ENCODE measurements at places on chromosomes 4 and X.

DNA sequence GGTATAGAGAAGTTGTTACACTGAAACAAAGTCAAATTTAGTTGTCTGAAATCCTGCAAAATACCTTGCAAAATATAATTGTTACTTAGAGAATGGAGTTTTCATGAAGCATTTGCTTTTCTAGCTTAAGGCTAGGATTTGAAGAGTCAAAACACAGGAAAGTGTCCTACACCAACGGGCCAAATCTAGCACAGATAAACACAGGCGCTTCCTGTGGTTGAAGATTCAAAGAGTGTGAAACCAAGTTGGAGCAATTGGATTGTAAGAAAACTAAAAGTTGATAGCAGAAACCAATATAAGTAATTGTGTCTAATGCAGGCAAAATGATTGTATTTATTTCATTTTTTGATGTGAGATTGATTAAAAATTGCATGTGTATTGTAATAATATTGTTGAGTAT lies 2002.5 kb upstream of the TENM3 start:
- no peak for DNase-seq

- no peak for DNase-seq
Observed at GRCh38 chrX:9816084-9816700, 30.0 kb downstream of the SHROOM2 start.

DNA sequence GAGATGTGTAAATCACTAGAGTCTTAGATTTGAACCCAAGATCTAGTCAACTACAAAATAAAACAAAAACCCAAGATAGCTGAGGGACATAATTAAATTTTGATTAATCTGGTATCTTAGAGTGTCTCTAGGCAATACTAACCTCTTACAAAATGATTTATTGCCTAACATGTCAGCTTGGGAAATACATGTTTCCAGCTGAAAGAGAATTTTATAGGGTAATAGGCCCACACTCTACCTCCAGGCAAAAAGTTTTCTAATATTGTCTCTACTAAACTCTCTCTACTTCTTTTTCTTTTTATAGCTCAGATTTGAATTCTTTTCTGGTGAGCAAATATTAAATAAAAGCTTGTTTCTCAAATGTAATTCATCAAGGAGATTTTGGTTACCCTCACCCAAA lies 263.2 kb downstream of the IL15 start:
- DNase-seq = peak; percentile 72

GRCh38 chr4:105140684-105141490 lies 5.8 kb upstream of the TET2 start:
- peak; percentile 48 for DNase-seq

DNA sequence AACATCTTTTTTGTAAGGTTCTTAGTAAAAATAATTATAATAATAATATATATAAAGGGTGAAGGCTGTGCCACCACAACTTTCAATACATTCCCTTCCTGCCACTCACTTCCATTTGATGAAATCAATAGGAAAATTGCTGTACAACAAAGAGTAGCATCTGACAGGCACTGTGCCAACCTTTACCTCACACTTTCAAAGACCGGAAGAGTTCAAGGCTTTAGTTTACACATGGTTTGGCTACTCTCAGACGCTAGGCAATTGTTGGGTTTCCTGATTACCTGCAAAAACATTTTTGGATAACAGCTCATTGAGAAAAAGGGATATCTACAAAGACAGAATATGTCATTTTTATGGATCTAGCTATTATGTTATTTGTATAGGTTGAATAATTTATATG lies 5.5 kb upstream of the ING2 start:
- DNase-seq = no peak

DNA sequence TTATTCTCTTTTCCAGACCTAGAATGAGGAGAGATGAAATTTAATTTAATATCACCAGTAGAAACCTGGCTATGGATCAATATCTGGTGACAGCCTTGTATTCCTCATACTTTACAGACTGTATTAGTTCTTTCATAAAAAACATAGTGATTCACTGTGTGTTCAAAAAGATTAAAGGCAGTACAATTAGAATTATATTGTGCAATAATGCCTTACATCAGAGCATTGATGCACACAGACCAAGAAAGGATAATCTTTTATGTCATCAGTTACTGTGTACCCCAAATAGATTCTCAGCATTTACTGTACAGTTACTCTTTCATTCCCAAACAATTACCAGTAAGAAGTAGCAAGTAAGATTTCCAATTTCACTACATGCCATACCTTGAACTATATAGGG lies 260.5 kb upstream of the ANXA10 start:
- DNase-seq = peak; percentile 16

- no peak for DNase-seq
Observed at GRCh38 chrX:108223585-108223984, 132.0 kb downstream of the ATG4A start.

DNA sequence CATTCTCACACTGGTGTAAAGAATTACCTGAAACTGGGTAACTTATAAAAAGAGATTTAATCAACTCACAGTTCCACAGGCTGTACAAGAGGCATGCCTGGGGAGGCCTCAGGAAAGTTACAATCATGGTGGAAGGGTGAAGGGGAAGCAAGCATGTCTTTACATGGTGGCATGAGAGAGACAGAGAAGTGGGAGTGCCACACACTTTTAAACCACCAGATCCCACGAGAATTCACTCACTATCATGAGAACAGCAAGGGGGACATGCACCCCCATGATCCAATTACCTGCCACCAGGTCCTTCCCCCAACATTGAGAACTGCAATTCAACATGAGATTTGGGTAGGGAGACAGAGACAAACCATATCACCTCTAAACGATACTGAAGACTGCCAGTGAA lies 23.0 kb downstream of the EPGN start:
- DNase-seq = no peak

GRCh38 chrX:26026179-26026578 lies 112.0 kb upstream of the MAGEB18 start:
- DNase-seq = no peak

DNA sequence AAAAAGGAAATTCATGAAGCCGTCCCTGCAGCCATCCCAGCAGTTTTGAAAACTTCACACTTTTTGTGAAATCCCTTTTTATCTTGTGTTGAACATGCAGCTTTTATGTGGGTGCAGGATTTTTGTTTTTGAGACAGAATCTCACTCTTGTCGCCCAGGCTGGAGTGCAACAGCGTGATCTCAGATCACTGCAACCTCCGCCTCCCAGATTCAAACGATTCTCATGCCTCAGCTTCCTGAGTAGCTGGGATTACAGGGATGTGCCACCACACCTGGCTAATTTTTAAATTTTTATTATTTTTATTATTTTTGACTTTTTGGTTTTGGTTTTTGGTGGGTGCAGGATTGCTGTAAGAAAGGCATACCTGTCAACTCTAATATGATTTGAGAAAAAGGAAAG lies 8.0 kb upstream of the MSMO1 start:
- no peak for DNase-seq

DNA sequence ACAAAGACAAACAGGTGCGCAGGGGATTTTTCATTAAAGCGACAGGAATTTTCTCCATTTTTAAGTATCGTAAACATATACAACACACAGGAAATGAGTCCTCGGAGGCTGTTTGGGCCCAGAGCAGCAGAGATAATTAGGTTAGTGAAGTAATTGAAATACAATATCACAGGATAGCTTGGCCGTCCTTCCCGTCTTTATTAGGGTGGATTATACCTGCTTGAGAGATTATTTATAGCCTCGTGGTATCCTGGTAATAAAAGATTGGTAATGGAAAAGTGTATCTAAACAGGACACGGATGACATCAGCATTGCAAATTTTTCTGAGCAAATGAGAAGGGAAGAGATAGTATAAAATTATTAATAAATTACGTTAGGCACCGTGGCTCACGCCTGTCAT lies 68.2 kb downstream of the CRLF2 start:
- DNase-seq = no peak

GRCh38 chrX:14228611-14229010 lies 198.9 kb upstream of the GEMIN8 start:
- DNase-seq = no peak

DNA sequence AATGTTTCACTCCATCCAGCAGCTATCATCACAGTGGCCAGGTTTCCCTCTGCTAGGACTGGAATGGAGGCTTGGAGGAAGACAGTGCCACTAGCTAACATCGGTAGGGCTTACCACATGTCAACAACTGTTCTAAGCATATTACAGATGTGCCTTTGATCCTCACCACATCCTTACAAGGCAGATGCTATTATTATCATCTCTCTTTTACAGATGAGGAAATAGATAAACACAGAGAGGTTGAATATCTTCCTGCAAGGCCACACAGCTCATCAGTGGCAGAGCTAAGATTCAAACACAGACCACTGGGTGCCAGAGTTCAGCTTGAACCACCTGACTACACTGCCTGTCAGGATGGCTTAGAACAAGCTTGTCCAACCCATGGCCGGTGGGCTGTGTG lies 47.4 kb downstream of the MAMLD1 start:
- no peak for DNase-seq

DNA sequence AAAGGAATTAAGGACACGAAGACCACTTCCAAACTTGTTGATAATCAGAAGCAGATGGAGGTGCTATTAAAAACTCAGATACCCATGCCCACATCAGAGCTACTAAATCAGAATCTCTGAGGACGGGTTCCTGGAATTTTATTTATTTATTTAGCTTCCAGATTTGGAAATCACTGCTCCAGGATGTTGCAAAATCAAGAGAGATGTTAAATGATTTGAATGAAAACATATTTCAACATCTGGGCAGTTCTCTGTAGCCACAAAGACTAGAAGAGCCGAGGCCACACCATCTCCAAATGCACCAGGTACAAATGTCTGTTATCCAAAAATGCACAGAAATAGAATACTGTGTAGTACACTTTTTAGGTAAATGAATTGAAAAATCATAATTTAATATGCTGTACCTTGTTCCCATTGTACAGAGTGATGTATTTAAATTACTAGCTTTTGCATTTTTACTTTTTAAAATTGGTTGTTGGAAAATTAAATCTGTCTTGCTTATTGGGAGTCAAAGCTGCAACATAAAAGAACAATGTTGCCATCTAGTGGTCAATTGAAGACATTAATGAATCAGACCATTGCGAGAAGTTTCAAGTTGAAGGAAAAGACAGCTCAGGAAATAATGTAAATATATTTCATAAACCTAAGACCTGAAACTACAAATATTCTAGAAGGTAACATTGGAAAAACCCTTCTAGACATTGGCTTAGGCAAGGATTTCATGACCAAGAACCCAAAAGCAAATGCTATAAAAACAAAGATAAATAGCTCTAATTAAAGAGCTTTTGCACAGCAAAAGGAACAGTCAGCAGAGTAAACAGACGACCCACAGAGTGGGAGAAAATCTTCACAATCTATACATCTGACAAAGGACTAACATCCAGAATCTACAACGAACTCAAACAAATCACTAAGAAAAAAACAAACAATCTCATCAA lies 151.3 kb upstream of the TTC29 start:
- DNase-seq = peak; percentile 95

- DNase-seq = no peak
Observed at GRCh38 chr4:164871673-164872072, 5.3 kb upstream of the APELA start.

DNA sequence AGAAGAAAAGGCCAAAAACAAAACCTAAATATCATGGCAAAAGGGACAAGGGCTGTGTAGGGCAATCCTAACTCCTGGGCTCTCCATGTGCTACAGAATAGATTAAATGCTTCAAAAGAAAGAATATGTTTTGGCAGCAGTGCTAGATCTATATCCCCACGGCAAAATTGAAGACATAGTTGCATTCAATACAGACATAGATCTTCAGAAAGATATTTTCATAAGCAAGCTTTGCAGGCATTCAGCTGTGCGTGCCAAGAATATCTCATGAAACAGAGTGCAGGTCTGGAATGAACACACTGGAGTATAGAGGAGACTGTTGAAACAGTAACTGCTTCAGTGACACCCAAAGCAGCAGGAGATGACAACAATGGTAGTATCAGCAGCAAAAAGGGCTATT lies 1476.9 kb downstream of the ARAP2 start:
- no peak for DNase-seq

GRCh38 chrX:109635146-109635545 lies 10.2 kb upstream of the KCNE5 start:
- DNase-seq = peak; percentile 18

GRCh38 chr4:76199664-76200211 lies 13.9 kb downstream of the SCARB2 start:
- DNase-seq = no peak

DNA sequence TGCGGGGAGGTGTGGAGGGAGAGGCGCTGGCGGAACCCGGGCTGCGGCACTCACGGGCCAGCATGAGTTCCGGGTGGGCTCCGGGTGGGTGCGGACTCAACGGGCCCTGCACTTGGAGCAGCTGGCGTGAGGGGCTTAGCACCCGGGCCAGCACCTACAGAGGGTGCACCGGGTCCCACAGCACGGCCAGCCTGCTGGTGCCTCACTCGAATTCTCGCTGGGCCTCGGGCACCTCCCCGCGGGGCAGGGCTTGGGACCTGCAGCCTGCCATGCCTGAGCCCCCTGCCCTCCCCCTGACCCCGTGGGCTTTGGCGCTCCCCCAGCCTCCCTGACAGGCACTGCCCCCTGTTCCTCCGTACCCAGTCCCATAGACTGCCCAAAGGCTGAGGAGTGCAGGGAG lies 10.8 kb upstream of the CAMK2D start:
- DNase-seq = no peak

GRCh38 chrX:131617182-131617581 lies 73.3 kb downstream of the OR13H1 start:
- no peak for DNase-seq

DNA sequence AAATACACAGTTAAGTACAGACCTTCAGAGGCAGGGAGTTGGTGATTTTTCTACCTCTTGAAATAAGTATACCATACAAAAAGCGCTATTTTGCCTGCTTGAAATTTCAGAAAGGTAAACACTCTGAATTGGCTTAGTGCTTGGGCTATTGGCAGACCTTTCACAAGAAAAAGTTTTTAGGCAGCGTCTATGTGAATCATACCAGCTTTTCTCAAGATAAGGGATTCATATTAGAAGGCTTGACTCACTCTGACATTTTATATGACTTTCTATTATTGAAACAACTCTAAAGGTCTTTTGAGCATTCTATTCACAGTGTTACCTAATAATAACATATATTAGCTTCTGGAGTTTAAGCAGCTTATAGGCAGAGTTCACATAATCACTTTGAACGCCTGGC lies 286.4 kb upstream of the FAT1 start:
- DNase-seq = peak; percentile 9

GRCh38 chr4:73762409-73762808 lies 22.0 kb downstream of the CXCL8 start:
- DNase-seq = no peak

DNA sequence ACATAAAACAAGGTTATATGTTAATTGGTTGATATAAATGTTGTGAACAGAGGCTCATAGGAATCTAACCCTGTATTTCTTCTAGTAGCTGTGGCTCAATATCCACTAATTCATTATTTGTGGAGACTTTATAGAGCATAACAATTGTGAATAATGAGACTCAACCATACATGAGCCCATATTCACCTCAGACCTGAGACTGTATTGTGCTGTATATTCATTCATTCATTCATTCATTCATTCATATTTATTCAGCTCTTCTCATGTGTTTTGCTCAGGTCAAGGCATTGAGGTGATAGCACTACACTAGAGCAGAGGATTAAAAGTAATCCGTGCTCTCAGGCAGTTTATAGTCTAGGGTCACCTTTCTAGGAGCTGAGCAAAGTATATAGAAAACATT lies 24.5 kb upstream of the ANXA3 start:
- no peak for DNase-seq

Measured in adipocyte (in vitro differentiated cells).